ENCODE measurements at places on chromosomes 12 and 14.

- no peak for DNase-seq
These were observed 43.3 kb downstream of the GALNT9 start for GRCh38 chr12:132285991-132286681.

DNA sequence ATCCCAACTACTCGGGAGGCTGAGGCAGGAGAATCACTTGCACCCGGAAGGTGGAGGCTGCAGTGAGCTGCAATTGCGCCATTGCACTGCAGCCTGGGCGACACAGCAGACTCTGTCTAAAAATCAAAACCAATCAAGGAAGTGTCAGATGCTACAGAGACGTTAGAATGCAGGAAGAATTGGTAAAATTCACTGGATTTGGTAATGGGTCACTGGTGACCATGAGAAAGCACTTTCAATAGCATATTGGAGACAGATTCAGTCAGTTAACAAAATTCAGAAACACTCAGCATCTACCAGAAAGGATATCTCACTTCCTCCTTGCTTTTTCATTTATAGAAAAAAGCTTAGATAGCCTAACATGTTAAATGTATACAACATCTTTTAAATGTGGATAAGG is 17.5 kb downstream of the BIN2 start:
- DNase-seq, result no peak

GRCh38 chr12:121610239-121611149 is 15.8 kb upstream of the ORAI1 start:
- no peak for DNase-seq

DNA sequence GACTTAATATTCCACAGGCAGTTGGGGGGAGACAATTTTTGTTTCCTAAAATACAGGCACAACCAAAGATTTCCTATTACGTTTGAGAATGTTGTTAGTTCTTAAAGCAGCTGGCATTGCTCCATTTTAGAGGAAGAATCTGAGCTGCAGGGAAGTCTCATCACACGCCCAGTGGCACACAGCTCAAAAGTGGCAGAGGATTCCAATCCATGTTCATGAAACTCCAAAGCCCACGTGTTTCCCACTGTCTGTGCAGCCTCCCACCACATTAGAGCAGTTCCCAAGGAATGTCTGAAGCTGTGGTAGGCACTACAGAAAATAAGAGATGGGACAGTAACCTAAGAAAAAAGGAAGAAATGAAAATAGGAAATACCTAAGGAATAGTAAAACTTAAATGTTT is 6.1 kb upstream of the IL26 start:
- no peak for DNase-seq

- DNase-seq, result no peak
These were observed 416.9 kb downstream of the TMEM132D start for GRCh38 chr12:129486931-129487330.

- DNase-seq, result no peak
These were observed 9.2 kb upstream of the TMEM117 start for GRCh38 chr12:43826681-43827080.

DNA sequence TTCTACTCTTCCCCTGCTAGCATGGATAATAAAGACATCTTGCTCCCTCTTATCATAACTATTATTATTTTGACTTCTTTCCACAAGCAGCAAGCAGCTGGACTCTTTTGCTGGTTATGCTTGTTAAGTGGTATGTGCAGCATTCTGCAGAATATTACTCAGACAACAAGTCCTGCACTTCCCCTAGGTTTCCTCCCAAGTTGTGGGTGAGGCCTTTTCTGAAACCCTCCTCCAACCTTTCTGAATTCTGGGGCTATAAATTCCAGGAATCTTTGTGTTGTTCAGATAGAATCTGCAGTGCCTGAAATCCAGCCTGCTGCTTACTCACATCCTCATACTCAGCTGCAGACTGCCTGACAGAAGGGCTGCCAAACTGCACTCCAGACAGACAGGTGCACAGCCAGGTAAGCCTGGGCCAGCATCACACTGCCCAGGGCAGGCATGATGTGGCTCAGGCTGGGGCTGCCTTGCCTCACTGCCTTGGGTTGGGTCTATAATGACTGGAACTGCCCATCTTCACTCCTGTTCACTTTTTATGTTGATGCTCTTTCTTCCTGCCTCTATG is 6.2 kb upstream of the DHRS2 start:
- no peak for DNase-seq

- DNase-seq, result no peak
These were observed 3.4 kb downstream of the OR11G2 start for GRCh38 chr14:20194101-20194500.

- no peak for DNase-seq
These were observed 38.7 kb upstream of the NOVA1 start for GRCh38 chr14:26636561-26636960.

- no peak for DNase-seq
These were observed 503.5 kb downstream of the LRFN5 start for GRCh38 chr14:42110167-42110566.

GRCh38 chr12:121741743-121742142 is 29.2 kb downstream of the TMEM120B start:
- DNase-seq, result no peak

DNA sequence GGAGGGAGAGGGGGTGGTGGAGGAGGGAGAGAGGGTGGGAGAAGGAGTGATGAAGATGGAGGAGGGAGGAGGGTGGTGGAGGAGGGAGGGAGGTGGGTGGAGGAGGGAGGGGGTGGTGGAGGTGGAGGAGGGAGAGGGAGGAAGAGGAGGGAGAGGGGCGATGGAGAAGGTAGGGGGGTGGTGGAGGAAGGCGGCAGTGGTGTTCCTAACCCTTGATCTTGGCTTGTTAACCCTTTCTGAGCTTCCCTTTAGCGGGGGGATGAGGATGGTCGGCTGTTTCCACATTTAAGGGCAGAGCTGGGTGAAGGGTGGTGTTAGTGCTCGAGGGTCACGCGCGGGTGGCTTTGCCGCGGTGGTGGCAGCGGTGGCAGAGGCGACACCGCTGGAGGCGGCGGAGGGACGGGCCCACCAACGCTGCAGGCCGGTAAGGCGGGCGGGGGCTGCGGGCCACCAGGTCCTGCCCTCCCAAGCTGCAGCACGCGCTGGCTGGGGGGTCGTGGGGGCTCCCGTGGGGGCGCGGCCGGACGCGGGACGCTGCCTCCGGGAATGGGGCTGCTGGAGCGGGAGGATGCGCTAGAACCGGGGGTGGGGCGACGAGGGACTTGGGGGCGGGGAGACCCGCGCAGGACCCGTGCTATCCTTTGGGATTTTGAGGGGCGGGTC is 156.3 kb downstream of the PTPN11 start:
- DNase-seq, result no peak

GRCh38 chr12:13189264-13189663 is 7.3 kb upstream of the EMP1 start:
- DNase-seq, result no peak

GRCh38 chr14:58189176-58189575 is 10.8 kb upstream of the ACTR10 start:
- DNase-seq, result no peak

DNA sequence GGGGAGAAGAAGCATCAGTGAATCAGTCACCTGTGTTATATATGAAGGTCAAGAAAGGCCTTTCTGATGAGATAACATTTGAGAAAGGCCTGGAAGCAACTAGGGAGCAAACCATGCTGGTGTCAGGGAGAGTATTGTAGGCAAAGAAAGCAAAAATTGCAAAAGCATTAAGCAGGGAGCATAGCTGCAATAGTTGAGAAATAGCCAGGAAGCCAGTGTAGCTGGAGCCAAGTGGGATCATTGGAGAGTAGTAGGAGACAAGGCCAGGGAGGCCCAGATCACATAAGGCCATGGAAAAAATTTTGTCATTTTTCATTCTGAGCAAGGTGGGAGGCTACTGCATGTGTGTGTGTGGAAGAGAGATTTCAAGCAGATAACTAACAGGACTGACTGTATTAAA is 18.8 kb upstream of the MAGOHB start:
- no peak for DNase-seq

GRCh38 chr14:61691495-61691894 is 3.8 kb upstream of the HIF1A start:
- no peak for DNase-seq

DNA sequence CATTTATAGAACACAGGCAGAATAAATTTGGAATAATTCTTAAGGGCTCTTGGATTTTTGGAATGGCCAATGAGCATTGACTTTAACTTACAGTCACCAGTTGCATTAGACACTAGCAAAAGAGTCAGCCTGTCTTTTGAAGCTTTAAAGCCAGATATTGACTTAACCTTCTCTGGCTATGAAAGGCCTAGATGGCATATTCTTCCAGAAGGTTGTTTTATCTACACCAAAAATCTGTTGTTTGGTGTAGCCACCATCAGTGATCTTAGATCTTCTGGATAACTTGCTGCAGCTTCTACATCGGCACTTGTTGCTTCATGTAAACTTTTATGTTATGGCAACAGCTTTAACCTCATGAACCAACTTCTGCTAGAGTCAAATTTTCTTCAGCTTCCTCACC is 10.4 kb downstream of the PCNX1 start:
- DNase-seq, result no peak

DNA sequence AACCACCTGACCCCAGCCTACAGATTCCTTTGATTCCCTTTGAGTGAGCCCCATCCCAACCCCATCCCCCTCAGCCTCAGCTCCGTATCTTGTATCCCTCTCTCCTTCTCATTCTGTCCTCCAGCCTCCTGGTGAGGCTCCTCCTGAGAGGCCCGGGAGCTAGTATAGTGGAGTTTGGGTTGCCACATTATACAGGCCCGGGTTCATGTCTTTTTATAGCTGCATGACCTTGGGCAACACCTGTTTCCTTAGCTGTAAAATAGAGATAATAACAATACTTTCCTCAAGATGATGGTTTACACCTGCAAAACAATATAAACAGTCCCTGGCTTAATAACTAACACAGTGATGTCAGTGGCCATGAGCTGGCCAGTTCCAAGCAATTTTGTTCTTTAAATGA is 89.8 kb downstream of the STAB2 start:
- DNase-seq, result no peak

All from CD4-positive, alpha-beta T cell (primary cell).